ENCODE measurements at places on chromosomes 6 and 20.

- no peak for DNase-seq
Observed at GRCh38 chr6:142881761-142882160, 63.2 kb downstream of the HIVEP2 start.

- no peak for DNase-seq
Observed at GRCh38 chr6:168724669-168725570, 283.9 kb downstream of the SMOC2 start.

GRCh38 chr6:149961728-149962425 lies 1.9 kb upstream of the ULBP1 start:
- no peak for DNase-seq

DNA sequence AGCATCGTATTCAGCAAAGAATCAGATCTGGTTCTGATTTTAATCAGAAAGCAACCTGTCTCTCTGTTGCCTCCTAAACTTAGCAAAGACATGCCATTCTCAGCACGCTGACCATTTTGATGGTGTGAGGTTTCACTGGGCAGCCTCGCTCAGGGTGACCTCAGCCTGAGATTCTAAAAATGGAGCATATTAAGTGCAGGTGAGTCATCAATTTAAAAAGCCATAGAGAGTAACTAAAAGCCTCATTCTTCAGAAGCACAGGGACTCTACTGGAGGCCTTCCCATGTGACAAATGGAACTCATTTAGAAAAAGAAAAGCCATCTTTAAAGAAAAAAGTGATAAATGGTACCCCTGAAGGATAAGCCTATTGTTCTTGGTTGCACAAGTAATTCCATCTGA lies 91.3 kb downstream of the FILIP1 start:
- DNase-seq: peak; percentile 47

DNA sequence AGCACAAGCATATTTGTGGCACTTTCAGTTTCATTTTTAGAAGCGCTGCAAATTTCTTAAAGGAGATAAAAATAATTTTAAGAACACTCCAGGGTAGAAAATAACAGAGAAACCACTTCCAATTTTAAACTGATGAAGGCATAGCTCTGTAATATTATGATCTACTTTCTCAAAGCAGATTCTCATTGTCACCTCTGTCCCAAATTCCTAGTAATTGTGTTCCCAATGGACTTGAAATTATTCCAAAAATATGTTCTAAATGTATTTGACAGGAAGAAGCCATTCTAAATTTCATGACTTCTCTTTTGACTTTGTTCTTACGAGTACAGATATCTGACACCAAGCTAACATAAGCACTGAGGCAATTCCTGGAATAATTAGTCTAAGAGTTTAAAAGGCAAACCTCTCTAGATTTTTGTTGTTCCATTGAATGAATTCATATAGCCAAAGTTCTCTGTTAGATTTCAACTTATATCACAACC lies 140.2 kb upstream of the CARMIL1 start:
- DNase-seq: no peak

DNA sequence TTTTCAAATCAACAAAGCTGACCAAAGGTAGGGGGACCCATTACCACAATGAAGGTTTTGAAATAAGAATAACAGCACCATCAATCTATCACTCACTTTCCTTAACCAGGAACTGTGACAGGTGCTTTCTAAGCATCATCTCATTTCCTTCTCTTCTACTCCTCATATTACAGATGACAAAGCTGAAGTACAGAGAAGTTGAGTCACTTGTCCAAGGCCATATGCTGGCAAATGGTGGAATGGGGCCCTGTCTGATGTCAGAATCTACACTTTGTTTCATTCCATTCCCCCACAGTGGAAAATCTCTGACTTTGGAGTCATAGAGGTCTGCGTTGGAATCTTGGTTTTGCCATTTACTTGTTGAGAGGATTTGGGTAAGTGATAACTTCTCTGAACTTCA lies 222.5 kb upstream of the LRFN2 start:
- DNase-seq: no peak

- peak; percentile 67 for DNase-seq
Observed at GRCh38 chr6:20402342-20403069, 827 bp downstream of the E2F3 start.

GRCh38 chr20:1942486-1943274 lies 47.5 kb downstream of the SIRPA start:
- DNase-seq: no peak

DNA sequence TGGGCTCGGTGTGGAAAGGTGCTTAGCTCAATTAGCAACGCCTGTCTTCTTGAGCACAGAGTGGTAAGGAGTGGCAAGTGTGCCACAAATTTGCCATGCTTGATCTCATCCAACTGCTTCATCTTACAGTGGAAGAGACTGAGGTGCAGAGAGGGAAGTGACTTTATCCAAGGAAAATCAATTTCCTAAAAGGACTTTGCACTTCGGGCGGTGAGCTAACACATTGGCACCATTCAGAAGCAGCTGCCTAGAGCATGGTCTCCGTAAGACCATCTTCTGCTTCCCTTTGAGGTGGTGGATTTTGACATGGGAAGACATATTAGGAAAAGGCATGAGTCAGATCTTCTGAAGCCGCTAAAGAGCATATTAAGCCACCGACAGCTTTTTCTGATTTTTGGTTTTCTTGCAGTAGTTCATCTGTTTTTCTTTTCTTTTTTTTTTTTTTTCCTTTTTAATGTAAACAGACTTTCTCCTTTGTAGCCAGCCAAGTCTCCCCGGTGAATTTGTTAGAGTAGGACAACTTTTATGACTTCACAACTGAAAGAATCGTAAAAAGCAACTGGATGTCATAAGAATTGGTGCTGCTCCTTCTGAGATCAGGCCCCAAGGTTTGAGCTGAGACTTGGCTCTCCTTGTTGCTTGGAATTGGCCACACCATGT lies 273.2 kb downstream of the CDC5L start:
- DNase-seq: no peak

- no peak for DNase-seq
Observed at GRCh38 chr6:143014764-143015163, 45.9 kb upstream of the AIG1 start.

DNA sequence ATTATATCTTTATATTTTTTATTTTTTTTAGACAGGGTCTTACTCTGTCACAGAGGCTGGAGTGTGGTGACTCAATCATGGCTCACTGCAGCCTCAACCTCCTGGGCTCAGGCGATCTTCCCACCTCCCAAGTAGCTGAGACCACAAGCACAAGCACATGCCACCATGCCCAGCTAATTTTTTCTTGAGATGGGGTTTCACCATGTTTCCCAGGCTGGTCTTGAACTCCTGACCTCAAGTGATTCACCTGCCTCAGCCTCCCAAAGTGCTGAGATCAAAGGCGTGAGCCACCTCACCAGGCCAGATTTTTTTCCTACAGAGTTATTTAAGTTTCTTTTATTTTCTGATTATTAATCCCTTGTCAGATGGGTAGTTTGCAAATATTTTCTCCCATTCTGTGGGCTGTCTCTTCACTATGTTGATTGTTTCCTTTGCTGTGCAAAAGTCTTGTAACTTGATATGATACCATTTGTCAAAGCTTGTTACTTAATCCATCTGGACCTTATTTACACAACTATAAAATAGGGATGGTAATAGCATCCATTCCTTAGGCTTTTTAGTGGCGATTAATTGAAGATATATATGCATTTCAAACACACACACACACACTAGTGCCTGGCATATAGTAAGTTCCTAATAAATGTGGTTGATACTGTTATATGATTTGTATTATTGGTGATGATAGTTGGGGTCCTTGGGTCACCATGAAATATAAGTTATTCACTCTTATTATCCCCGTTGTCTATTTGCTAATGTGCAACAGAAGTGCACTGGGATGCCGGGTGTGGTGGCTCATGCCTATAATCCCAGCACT lies 187.1 kb downstream of the BCAS1 start:
- no peak for DNase-seq

DNA sequence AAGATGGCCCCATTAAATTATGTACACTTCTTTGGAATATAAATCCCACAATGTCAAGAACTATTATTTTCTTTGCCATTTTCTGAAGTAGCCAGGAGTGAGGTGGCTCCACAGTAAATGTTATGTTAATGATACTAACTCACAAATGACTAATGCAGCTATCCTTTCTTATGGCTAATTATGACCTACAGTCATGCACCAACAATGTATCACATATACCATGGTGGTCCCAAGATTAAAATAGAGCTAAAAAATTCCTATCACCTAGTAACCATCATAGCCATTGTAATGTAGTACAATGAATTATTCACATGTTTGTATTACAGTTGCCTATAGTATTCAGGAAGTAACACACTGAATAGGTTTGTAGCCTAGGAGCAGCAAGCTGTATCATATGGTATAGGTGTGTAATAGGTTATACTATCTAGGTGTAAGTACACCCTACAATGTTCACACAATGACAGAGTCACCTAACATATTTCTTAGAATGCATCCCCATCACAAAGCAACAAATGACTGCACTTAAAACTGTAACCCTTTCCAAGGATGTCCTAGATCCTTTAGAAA lies 15.3 kb downstream of the ECHDC1 start:
- no peak for DNase-seq

GRCh38 chr20:44461142-44461802 lies 14.4 kb upstream of the TTPAL start:
- no peak for DNase-seq

DNA sequence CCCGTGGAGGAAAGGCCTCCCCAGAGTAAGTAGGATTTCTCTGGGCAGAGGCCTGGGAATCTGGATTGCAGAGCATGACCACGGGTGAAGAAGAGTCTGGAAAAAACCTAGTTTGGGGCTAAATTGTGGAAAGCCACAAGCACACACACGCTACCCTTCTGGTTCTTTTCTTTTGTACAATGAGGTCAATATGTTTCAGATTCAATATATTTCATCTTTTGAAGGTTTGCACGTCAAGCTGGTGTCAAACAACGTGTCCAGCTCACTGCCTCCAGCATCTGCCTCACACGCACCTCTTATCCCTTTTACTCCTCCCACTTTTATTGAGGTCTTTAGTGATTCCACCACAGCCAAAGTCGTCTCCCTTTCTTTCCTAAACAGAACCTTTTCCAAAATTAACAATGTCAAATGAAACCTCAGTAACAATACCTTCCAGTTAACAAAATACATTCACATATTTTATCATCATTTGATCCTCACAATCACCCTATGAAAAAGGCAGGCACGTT lies 773 bp upstream of the EPB41L2 start:
- no peak for DNase-seq
